Non-pigmented ciliary epithelial cell (primary cell): ENCODE measurements at places on chromosomes 16 and 17.

- no peak for DNase-seq
Measured at GRCh38 chr16:75787440-75787839, 61.1 kb upstream of the CPHXL start.

DNA sequence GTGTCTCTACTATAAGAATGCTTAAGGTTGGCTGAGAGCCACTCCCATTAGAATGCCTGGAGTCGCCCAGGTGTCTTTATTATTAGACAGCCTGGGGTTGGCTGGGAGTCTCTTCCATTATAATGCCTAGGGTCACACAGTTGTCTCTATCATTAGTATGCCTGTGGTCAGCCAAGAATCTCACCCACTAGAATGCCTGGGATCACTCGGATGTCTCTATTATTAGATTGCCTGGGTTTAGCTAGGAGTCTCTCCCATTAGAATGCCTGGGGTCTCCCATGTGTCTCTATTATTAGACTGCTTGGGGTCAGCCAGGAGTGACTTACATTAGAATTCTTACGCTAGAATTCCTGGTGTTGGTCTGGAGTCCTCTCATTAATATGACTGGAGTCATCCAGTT, 2255.3 kb downstream of the TP53TG3F start:
- DNase-seq = no peak

GRCh38 chr17:37274461-37274860, 101.3 kb upstream of the C17orf78 start:
- no peak for DNase-seq

- no peak for DNase-seq
Measured at GRCh38 chr17:57464191-57464864, 208.0 kb downstream of the MSI2 start.

GRCh38 chr17:73240561-73240960, 21.1 kb downstream of the CPSF4L start:
- no peak for DNase-seq

DNA sequence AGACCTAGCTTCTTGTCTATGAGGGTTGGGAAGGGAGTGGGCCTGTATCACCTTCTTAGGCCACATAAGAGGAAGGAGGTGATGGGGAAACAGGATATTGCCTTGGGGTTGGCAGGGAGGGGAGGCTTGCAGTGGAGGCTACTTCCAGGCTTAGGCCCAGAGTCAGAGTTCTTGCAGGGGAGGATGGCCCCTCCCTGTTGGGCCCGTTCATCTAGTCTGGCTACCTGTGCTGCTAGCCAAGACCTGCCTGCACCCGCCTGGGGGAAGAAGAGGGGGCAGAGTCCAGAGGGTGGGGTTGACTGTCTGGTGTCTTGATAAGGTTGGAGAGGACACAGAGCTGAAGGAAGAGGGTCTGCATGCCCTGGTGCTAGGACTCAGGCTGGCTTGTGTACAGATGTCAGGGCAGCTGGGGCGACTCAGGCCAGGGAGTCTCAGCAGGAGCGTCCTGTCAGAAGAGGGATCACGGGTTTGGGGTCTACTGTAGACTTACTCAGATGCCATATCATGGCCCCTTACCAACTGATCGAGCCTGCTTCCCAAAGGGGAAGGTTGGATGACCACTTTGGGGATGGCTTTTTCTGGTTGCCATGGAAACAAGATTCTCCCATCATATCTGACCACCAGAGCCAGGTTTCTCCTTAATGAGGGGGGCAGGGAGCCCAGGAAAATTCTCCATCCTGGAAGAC, 5.3 kb downstream of the KDM6B start:
- DNase-seq = no peak

- no peak for DNase-seq
Measured at GRCh38 chr17:51610155-51610554, 349.8 kb downstream of the UTP18 start.

DNA sequence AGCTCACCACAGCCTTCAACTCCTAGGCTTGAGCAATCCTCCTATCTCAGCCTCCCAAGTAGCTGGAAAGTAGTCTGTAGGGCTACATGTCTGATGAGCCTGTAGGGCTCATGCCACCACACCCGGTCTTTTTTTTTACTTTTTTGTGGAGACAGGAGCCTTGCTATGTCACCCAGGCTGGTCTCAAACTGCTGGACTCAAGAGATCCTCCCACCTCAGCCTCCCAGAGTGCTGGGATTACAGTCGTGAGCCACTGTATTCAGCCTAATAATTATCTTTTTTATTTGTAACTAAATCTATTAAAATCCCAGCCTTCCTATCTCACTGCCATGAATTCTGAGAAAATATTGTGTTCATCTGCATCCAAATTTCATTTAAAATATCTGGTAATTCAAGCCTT, 15.1 kb downstream of the BRIP1 start:
- no peak for DNase-seq
